ENCODE measurements at places on chromosomes 7 and 10. TPM values are rescaled to one million over a fixed set of nuclear protein-coding genes. Genes with fewer than 3 reads are reported as not detected.

The TUBGCP2 gene
- 45.2 TPM for total RNA-seq

The CPN1 gene
- total RNA-seq = not detected

The CPA5 gene
- total RNA-seq = not detected

The BTBD16 gene
- total RNA-seq = not detected

The PRSS37 gene
- total RNA-seq = not detected

The C10orf53 gene
- not detected for total RNA-seq

The CABCOCO1 gene
- total RNA-seq = 5.5 TPM

The SEMA3A gene
- 16.4 TPM for total RNA-seq

The PDE6C gene
- total RNA-seq = not detected

The NPY4R2 gene
- 1.6 TPM for total RNA-seq

The CYP3A4 gene
- not detected for total RNA-seq

The SNCG gene
- 29.1 TPM for total RNA-seq

The PNLIPRP3 gene
- total RNA-seq = not detected

The TSC22D4 gene
- 33.7 TPM for total RNA-seq

The C7orf33 gene
- not detected for total RNA-seq

The SPDYE9 gene
- total RNA-seq = not detected

The ZNF12 gene
- 29.8 TPM for total RNA-seq

The LHPP gene
- total RNA-seq = 15.0 TPM

The WIPF3 gene
- 6.9 TPM for total RNA-seq

The HTR5A gene
- 2.5 TPM for total RNA-seq

The HMX3 gene
- 2.8 TPM for total RNA-seq

The PAPOLB gene
- 1.8 TPM for total RNA-seq

The ADCY1 gene
- 107 TPM for total RNA-seq

The TFR2 gene
- total RNA-seq = 9.2 TPM

The ANLN gene
- total RNA-seq = 8.3 TPM

The PLXDC2 gene
- total RNA-seq = 45.0 TPM

The ARHGEF35 gene
- total RNA-seq = 1.4 TPM

The SPAG6 gene
- 11.1 TPM for total RNA-seq

The LMBR1 gene
- 209 TPM for total RNA-seq

The SFMBT2 gene
- total RNA-seq = 33.7 TPM

The CPA2 gene
- not detected for total RNA-seq

The DMBT1 gene
- under 0.01 TPM for total RNA-seq

The RAB18 gene
- 149 TPM for total RNA-seq

The BLNK gene
- total RNA-seq = 0.23 TPM

The HOXA9 gene
- not detected for total RNA-seq

The TEX47 gene
- not detected for total RNA-seq

The ASB4 gene
- total RNA-seq = 0.69 TPM

The TBC1D12 gene
- 66.2 TPM for total RNA-seq

The CHN2 gene
- 43.6 TPM for total RNA-seq

The VWA2 gene
- total RNA-seq = 3.2 TPM

The LCOR gene
- 70.6 TPM for total RNA-seq

The HMX2 gene
- 0.92 TPM for total RNA-seq

The HKDC1 gene
- total RNA-seq = 2.1 TPM

The PUS7 gene
- total RNA-seq = 12.0 TPM

The DNAJC12 gene
- total RNA-seq = 25.6 TPM

The FAS gene
- 2.5 TPM for total RNA-seq

The ANKMY2 gene
- 65.5 TPM for total RNA-seq

The ASL gene
- 11.8 TPM for total RNA-seq

The CALHM3 gene
- total RNA-seq = not detected

The CCZ1 gene
- 119 TPM for total RNA-seq

All from diencephalon (tissue), 1 donor.